Germinal center (tissue), 1 donor: ENCODE measurements at places on chromosomes 16 and 17.

GRCh38 chr16:14667347-14668266 is 26.5 kb downstream of the PLA2G10 start:
- no peak for DNase-seq

DNA sequence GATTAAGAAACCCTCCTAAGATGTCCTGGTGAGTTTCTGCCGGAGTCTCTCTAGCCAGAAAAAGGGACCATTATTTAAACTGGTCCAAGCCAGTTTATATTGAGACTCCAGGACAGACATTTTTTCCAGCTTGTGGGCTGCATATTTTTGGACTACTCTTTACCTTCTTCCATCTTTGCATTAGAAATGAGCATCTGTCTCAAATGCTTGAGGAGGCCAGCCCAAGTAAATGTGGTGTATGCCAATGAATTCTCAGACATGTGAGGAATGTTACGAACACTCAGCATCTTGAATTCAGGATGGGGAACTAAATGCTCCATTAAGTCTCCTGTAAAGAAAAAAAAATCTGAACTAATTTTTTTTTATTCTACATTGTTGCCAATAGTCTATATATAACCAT is 18.4 kb downstream of the TUBD1 start:
- no peak for DNase-seq

DNA sequence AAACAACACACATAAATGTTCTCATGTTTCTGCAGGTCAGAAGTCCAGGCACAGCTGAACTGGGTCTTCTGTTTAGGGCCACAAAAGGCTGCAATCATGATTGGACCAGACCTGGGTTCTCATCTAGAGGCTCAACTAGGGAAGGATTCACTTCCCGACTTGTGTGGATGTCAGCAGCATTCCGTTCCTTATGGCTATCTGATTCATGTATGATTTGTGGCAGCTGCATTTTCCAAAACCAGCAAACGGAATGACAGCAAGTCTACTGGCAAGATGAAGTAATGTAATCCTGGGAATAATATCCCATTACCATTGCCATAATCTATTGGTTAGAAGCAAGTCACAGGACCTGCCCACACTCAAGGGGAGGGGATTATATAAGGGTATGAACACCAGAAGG is 22.1 kb downstream of the CEP112 start:
- DNase-seq, result no peak

- no peak for DNase-seq
Observed at GRCh38 chr16:57093666-57094564, 1.5 kb downstream of the CPNE2 start.

DNA sequence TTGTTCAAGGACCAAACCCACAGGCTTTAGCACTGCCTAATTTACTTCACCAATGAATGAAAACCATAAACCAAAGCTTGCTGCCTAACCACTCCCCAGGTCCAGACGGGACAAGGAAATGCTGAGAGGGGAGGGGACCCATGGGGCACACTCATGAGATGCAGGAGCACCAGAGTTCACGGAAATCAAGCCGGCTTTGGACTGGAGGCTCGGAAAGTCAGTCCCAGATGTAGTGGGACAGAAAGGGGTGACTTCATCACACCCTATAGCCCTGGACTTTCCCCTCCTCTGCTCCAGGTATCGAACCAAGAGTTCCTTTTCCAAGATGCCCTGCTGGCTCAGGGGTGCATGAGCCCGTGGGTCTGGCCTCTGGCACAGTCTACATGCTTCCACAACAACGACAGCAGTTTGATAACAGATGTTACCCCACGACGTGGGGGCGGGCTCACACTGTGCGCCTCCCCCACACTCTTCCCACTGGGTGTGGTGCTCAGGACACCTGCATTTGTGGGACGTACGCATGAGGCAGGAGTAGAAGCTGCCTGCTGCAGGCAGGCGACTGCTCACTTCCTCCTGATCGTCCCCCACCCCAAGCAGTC is 63.2 kb downstream of the AMFR start:
- DNase-seq, result no peak

DNA sequence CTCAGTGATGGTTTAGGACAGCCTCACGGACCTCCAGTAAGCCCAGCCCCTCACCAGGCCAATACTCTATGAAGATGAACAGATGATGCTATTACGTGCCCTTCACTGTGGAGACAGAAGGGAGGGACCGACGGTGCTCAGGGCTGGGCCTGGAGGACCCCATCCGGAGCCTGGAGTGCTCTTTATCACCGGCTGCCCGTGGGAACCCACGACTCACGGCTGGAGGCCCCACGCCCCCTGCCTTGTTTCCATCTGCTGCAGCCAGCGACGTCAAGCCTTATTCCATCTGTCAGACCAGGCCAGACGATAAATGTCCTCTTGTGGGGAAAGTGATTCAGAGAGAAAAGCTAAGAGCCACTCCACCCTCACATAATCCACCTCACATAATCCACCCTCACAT is 4.0 kb upstream of the TIMM22 start:
- DNase-seq, result no peak

DNA sequence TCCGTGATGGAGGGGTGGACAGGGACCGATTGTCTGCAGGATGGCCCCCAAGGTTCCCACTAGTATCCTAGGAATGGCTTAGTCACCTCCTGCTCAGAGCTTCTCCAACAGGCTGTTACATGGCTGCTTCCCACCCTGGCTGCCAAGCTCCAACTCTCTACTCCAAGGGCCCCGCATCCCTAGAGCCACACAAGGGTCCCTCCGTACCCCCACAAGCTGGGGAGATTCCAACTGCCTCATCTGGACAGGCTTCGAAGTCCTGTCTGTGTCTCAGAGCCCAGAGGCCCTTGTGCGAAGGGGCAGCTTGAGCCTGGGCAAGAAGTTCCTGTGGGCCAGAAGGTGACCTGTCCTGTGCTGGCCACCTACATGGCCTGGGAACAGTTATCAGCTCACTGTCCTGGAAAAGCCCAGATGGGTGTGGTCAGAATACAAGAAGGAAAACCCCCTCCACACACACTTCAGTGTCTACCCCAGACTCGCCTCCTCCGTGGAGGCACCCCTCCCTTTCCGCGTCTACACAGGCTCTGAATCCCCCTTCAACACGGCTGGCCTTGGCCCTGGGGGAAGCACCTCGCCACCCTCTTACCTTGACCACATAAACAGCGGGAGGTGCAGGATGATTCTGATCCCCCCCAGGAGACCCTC is 586 bp downstream of the MEAK7 start:
- no peak for DNase-seq

GRCh38 chr16:1740781-1741490 is 30.4 kb downstream of the NME3 start:
- no peak for DNase-seq

GRCh38 chr17:78038748-78039288 is 80.3 kb downstream of the TNRC6C start:
- DNase-seq, result no peak

DNA sequence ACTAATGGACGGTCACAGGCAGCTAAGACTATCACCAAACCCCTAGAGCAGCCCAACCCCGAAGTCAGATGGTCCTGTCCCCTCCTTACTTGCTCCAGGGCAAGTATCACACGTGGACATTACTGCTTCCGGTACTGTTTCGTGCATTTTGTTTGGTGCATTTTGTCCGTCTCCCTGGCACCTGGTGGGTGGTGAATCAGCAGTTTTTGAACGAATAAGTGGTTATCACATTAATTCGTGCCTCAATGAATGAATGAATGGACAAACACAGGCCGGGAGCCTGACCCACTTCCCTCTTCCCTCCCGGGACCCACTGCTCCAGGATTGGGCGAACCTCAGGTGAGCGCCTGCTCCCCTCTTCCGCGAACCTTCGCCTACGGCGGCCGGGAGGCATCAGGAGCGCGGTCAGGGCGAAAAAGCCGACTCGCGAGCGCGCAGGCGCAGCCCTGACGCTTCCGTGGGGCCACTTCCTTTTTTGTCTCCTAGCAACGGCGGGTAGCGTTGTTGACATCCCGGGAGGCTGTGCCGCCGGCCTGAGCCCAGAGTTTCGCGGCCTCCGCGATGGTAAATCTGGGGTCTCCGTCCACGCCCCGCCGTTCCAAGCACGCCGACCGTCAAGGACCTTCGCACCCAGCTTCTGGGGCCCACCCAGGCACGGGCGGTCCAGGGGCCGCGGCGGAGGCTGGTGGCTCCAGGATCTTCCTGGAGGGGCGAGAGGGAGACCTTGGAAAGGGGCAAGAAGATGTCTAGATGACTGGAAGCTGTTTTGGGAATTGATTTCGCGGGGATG is at the start of gene DYNLRB2:
TSS of gene DYNLRB2 (plus strand) at position 478 of the 790 bp plus-strand sequence. CDS start at position 562, 84 bp downstream.
- DNase-seq, result peak; percentile 94

GRCh38 chr16:85759631-85760419 is 8.9 kb upstream of the C16orf74 start:
- peak; percentile 61 for DNase-seq
